Pulmonary artery endothelial cell (primary cell): ENCODE measurements at places on chromosomes 7 and 10.

GRCh38 chr7:2444476-2444875 lies 31.7 kb downstream of the GRIFIN start:
- no peak for DNase-seq

GRCh38 chr10:7408291-7409044 lies 2.4 kb downstream of the SFMBT2 start:
- DNase-seq, result no peak

DNA sequence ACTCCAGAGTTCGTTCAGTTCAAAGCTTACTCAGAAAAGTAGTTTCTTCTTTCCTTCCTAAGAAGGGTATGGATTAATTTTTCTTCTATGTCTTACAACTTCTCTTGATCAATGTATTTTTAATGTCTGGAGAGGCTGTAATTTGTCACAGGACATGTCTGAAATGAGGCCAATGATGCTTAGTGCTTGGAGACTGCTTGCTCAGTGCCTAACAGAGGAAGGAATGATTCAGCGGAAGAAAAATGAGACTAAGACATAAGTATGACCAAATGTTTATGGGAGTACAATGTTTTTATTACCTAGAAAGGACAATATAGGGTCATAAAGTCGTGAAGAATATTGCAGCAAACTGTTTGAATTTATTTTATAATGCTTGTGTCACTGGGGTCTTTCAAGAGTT lies 43.3 kb downstream of the GPR37 start:
- peak; percentile 32 for DNase-seq

DNA sequence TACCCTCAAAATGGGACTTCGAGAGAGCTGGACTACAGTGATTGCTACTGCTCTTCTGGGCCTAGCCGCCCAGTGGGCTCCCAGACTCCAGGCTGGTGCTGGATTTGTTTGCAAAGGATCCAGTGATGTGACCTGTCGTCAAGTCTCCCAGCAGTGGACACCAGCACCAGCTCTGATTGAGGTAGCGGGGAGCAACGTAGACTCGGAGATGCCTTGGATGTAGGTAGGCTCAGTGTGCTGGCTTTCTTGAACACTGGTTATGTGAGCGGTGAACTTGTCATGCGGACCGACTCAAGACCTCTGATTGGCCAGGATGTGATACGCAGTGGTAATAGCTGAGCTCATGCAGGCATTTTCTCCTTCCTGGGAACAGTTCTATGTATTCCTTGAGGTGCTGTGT lies 19.4 kb downstream of the AKR1C2 start:
- no peak for DNase-seq

DNA sequence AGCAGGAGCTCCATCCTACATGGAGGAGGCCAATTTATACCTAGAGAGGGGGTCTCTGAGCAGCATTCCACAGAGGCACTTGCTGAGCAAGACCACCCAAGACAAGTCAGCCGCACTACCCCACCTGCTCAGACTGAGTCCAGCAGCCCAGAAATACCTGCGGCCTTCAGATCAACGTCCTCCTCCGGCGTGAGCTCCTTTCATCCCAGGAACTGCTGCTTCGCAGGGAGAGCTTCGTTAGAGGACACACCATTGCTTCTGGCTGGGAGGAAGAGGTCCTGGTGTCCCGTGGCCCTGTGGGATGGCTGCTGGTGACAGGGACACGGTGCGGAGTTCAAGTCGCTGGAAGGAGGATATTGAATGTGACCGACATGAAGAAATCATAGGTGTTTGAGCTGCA lies 216.9 kb upstream of the PPP2R2D start:
- no peak for DNase-seq

GRCh38 chr10:50345545-50345944 lies 94.2 kb upstream of the ASAH2 start:
- no peak for DNase-seq

DNA sequence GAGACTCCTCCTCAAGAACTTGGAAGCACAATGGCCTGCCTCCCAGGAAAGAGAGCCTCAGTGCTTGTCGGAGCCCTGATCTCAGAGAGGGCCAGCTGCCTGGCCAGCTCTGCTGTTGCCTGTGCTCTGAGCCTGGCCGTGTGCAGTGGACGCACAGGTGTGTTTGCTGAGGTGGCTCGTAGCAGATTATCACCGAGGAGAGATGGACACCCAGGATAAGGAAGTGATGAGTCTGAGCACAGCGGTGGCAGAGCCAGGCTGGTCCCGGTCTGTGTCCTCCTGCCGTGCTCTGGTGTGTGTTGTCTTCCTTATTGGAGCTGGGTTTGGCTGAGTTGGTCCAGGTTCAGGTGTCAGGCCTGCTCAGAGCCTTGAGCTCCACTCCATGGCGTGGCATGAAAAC lies 208.5 kb downstream of the EBF3 start:
- no peak for DNase-seq

- DNase-seq, result no peak
Measured at GRCh38 chr10:11286261-11286852, 268.7 kb downstream of the CELF2 start.

DNA sequence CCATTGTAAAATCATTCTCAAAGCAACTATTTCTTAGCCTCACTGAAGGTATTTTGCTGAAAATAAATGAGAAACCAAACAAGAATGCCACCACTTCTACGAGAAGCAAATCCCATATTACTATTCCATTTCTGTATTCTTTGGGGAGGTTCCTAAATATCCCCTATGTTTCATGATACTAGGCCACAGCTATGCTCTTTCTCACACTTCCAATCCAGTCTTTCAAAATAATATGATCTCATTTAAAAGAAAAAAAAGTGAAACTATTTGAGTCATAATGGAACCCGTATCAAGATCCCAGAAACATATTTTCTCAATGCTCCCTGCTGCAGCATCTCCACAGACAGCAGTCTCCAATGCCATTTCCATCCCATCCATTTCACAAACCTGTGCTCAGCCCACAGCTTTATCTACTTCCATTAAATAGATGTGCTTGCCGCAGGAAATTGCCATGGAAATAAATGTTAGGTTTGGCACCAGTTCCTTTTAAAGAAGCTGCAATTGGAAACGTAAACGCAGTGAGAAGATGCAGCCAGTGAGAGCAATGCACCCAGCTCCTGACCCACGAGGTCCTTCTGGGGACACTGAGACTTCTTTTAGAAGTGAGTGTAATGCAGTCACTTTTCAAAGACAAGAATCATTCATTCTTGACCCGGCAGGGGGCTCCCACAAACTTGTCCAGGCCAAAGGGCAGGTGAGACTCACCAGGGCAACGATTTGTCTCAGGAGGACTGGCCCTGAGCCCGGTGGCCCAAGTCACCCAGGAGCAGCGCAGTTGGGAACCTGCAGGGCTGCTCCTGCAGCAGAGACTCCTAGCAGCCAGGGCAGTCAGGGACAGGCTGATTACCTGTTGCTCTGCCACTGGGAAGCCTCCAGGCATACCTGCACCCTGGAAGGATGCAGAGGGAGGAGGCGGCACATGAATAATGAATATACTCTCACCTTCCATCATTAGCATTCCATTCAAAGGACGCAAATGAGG lies 99.6 kb downstream of the C10orf90 start:
- DNase-seq, result no peak

DNA sequence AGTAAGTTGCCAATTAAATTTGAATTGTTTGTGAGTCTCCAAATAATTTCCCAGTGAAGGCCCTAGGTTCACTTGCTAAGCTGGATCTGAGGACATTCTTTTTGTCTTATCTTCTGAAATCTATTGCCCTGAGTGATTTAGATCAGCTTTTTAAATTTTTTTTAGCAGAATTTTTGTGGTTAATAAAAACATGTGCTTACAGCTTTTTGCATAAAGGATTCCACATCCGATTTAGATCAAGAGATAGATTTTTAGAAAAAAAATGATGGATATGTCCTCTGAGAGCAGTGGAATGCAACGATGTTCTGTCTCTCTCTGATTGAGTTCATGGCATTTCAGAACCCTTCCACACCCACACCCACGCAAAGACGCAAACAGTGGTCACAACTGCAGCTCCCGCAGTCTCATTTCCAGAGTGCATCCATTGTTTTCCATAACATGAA lies 358.8 kb downstream of the SUGCT start:
- no peak for DNase-seq

GRCh38 chr10:1674501-1674900 lies 62.8 kb downstream of the ADARB2 start:
- DNase-seq, result no peak

DNA sequence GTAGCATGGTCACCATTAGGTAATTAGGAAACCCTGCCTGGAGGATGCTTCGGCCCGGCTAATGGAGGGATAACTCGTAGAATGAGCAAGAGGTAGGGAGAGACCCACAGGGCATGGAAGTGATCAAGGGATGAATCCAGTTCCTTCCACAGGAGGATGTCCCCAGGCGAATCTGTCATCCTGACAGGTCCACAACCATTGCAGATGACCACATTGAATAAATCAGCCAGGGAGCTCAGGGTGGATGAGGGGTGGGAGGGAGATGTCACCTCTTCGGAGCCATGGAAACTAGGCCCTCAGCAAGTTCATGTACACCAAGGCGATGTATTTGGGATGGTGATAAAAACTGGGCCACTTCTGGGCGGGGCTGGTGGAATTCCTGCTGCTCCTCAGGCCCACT lies 28.5 kb downstream of the SH3PXD2A start:
- no peak for DNase-seq

GRCh38 chr7:91247500-91247899 lies 16.7 kb upstream of the FZD1 start:
- DNase-seq, result no peak

DNA sequence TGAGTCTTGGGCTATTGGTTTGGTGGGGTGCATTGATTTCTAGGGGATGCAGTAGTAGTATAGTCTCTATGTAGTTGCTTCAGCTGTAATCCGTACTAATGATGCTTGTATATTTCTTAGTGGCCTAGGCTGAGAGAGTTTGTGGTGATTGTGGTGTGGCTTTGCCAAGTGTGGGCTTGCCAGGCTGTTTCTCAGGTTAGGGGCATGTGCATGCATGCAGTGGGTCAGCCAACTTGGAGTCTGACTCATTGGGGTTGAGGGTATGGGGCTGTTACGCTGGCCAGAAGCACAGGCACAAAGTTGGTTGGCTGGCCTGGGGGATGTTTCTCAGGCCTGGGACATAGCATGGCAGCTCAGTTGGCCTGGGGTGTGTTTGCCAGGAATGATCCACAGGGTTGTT lies 25.7 kb upstream of the PLA2G12B start:
- DNase-seq, result no peak

DNA sequence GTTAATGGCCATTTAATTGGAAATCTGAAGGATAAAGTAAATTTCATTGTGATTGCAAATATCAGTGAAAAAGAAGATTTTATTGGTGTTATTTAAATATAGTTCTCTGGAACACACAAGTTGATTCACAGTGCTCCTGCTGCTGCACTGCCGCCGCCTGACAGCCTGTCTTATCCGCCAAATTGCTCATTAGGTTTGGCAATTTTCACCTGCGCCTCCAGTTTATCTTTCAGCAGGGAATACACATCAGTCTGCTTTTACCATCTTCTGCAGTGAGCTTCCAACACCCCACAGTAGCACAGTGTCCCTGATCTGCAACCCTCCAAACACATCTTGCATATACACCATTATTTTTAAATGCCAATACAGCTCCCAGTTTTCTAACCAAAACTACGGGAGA lies 308.3 kb downstream of the PARD3 start:
- no peak for DNase-seq

- no peak for DNase-seq
Measured at GRCh38 chr7:128417071-128417470, 7.3 kb upstream of the IMPDH1 start.

DNA sequence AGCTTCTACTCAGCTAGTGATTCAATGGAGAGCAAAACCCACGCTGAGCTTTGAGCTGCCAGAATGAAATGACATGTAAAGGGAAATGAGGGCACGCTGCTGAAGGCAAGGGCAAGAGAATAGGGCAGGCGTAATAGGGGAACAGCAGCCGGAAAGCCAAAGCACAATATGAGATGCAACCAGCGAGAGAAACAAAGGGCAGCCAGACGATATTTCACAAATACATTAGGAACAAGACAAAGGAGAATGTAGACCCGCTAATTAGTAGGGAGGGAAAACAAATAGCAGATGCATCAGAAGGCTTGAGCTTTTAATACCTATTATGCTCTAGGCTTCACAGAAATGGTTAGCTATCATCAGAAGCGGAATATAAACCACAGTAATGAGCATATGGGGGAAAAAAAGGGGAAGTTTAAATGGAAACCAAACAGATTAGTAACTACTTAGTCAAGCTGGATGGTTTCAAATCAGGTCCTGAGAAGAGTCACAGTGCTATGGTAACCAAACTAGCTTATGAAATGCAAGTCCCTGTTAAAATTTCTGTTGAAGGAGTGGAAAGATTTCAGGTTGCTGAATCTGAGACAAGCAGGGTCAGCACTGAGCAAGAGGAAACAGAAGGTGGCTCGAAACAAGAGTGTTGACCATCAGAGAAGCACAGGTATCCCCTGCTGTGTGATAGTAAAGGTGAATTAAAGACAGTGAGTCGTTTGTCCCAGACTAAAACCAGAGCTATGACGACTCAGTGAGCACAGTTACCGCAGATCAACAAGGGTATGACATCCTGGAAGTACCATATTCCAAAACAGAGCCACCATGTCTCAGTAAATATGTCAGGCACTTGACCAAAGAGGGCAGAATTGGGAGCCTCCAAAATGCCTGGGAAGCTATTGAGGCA lies 496.9 kb upstream of the CELF2 start:
- DNase-seq, result no peak

DNA sequence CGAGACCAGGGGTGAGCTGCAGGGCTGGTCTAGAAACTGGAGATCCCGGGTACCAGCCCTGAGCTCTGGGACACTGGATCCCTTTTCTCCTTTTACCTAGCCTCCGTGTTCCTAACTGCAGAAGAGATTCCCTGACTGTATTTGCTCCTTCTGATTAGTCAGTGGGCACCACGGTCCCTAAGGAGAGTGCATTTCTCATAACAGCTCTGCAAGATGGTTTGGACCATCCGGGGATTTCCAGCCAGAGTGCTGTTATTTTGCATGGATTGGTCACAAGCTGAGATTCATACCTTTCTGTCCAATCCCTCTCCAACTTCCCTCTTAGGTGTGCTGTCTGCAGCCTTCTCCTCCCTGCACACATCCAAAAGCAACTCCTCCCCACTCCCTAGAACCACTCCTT lies 122.6 kb downstream of the MYL10 start:
- no peak for DNase-seq

DNA sequence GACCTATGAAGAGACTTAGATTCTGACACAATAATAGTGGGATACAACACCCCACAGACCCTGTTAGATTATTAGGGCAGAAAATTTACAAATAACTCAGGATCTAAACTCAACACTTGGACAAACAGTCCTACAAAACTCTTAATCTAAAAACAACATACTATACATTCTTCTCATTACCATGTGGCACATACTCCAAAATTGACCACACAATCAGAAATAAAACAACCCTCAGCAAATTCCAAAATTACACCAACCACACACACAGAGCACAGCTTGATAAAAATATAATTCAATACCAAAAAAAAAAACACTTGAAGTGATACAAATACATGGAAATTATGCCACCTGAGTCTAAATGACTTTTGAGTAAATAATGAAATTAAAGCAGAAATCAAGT lies 7.8 kb downstream of the ZNF680 start:
- DNase-seq, result no peak

- no peak for DNase-seq
Measured at GRCh38 chr10:104253106-104253505, 1.6 kb upstream of the GSTO1 start.

DNA sequence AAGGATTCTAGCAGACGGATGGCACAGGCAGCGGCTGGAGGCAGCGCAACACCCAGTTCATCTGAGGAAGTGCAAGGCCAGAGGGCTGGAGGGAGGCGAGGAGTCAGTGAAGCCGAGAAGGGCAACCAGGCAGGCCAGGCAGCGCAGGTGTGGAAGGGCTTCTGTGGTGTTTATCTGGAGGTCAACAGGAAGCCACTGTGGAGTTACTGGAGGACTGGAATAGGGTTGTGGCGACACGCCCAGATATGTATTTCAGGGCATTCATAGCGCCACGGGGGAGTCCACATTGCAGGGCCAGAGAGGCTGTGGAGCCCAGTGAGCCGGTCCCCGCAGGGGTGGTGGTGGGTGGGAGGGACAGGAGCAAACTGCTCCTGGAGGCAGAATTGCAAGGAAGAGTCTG lies 150.6 kb downstream of the CDH23 start:
- DNase-seq, result no peak
